ENCODE measurements at places on chromosomes 12 and 14. TPM values are rescaled to one million over a fixed set of nuclear protein-coding genes. Genes with fewer than 3 reads are reported as not detected.

STON2 gene
- polyA plus RNA-seq = not detected

IL22 gene
- not detected for polyA plus RNA-seq

AKAP3 gene
- 1.6 TPM for polyA plus RNA-seq

HCAR3 gene
- not detected for polyA plus RNA-seq

PLBD1 gene
- polyA plus RNA-seq = not detected

KRT72 gene
- polyA plus RNA-seq = not detected

Data from CD8-positive, alpha-beta memory T cell (primary cell).